ENCODE measurements at places on chromosomes 16 and 17.
A peak's percentile ranks its signal among the peaks of the same experiment; 100 is the strongest.

- DNase-seq, result peak; percentile 18
Observed at GRCh38 chr16:55257966-55258613, 65.9 kb upstream of the IRX6 start.

DNA sequence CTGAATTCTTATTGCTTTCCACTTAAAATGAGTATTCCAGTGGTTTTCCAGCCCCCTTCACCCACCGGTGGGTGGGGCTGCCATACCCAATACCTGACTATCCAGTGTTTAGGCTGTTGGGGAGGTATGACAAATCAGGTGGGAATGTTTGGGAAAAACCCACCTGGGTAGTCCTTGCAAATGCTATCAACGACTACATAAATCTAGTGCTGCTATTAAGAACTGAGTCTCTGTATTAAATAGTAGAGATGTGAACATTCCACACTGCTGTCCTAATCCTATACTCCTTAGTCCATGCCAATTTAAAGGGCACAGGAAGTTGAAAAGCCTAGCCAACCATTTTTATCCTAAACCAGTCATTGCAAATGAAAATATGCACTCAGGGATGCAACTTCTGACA is 126.6 kb downstream of the AXIN2 start:
- DNase-seq, result no peak

DNA sequence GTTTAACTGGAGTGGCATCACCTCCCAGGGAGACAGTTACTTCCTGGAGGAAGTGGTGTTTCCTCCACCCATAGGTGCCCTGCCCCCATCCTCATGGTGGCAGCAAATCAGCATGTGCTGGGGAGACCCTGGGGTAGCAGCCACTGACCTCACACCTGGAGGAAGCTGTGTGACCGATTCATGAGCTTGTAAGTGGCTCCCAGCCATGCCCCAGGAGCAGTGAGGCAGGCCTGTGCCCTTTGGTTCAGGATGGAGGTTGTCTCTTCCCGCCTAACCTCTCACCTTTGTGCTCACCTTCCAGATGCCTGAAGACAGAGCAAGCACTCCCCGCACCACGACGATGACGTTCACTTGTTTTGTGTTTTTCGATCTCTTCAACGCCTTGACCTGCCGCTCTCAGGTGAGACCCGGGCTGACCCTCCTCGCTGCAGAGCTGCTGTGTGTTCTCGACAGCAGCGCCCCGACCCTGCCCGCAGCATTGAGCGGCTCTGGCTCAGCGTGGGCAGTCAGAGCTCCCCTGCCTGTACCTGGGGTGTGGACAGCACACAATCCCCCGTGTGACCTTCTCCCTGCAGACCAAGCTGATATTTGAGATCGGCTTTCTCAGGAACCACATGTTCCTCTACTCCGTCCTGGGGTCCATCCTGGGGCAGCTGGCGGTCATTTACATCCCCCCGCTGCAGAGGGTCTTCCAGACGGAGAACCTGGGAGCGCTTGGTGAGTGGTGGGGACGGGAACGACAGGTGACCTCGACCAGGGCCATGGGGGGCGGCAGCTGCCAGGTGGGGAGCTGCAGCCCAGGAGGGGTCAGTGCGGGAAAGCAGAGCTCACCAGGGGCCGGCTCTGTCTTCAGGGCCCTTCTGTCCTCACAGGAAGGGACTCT is 42.8 kb downstream of the MEAK7 start:
- no peak for DNase-seq

GRCh38 chr17:43599835-43600234 is 53.7 kb upstream of the ETV4 start:
- DNase-seq, result no peak

DNA sequence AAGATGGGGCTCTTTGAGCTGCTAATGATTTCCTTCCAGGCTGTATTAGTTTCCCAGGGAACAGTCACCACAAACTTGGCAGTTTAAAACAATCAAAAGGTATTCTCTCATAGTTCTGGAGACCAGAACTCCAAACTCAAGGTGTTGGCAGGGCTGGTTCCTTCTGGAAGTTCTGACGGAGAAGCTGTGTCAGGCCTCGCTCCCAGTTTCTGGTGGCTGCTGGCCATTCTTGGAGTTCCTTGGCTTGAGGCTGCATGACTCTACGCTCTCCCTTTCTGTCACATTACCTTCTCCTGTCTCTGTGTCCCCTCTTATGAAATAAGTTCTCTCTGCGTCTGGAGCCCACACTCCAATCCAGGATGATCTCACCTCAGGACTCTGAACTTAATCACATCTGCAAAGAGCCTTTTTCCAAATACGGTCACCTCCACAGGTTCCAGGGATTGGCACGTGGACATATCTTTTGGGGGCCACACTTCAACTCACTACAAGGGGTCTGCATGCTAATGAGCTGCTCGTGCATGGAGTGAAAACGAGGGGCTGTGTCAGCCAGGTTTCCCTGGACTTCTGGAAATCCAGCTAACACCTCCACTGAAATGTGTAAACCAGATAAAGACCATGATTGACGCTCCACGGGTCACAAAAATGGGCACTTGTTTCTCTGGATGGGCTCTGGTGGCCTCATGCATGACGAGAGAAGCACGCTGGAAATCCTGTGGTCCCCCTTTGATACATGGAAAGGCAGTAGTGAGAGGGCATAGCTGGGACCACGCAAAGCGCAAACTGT is 78.3 kb downstream of the DYNLRB2 start:
- no peak for DNase-seq

GRCh38 chr17:59634632-59635541 is 15.2 kb downstream of the CLTC start:
- DNase-seq, result no peak

Measured in LNCaP clone FGC (cell line).